ENCODE measurements at places on chromosomes 2 and 18. TPM values are rescaled to one million over a fixed set of nuclear protein-coding genes. Genes with fewer than 3 reads are reported as not detected.

DNA sequence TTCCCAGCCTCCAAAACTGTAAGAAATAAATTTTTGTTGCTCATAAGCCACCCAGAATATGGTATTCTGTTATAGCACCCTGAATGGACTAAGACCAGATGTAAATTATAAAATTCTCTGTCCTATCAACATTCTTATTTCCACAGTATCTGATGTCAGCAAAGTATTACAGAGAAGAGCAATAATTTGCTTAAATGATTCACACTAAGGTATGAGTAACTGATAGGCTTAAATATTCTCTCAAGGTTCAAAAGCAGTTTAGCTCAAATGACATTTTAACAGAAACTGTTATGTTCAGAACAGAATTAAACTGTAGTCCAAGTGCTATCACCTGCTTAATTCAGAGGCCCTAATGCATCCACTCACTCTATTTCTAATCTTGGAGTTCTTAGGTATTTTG lies 12.8 kb downstream of the SESTD1 start:
- no peaks in the 10 kb centered on the region for H3K27me3 ChIP-seq
- no peak overlapping the region for H3K27ac ChIP-seq
- H3K4me1 ChIP-seq, result no peaks in the 10 kb centered on the region
- no peaks in the 10 kb centered on the region for H3K36me3 ChIP-seq
- no peak overlapping the region for H3K4me3 ChIP-seq
- no peak for DNase-seq

- H3K4me1 ChIP-seq, result peaks cover 27% of the 10 kb centered on the region
- no peaks in the 10 kb centered on the region for H3K27me3 ChIP-seq
- H3K27ac ChIP-seq, result peak overlapping the region; percentile 86
- DNase-seq, result no peak
Observed at GRCh38 chr2:219279916-219280516, 850 bp downstream of the DNAJB2 start.

GRCh38 chr2:44459739-44460138 lies 98.0 kb downstream of the CAMKMT start:
- H3K4me1 ChIP-seq, result no peaks in the 10 kb centered on the region
- no peak overlapping the region for H3K4me3 ChIP-seq
- H3K36me3 ChIP-seq, result no peaks in the 10 kb centered on the region

DNA sequence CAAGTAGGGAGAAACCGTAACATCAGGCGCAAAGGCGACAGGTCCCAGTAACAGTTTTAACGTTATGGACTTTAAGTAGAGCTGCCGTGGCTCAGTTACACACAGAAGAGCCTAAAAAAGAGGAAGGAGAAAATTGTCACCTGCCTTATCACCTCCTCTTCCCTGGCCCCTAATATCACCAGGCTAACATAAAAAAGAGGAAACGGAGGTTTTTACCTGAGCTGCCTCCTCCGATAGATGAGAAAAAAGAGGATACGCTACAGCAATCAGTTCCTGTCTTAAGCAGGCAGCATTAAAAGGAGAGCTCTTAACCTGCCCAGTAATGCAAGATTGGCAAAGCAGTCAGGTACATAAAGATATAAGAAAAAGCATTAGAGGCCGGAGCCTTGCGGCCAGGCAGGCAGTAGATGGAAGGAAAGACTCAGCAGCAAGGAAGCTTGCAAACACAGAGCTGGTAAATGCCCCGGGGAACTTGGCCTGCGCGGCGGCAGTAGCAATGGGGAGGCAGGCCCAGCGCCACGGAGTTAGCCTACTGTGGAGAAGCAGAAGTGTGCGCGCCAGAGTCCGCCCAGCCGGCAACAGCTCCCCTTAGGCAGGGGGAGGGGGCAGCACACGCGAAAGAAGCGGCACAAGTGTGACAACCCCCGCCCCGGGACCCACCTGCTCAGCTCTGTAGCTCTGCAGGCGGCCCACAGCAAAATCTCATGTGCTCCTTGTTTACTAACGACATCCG lies 116.3 kb upstream of the SCN7A start:
- no peak for DNase-seq
- H3K36me3 ChIP-seq, result no peaks in the 10 kb centered on the region
- no peak overlapping the region for H3K4me3 ChIP-seq
- H3K4me1 ChIP-seq, result no peaks in the 10 kb centered on the region

The SLC38A11 gene
- not detected for total RNA-seq

The TANC1 gene
- 11.6 TPM for total RNA-seq

Measured in SJSA1 (cell line).